ENCODE measurements at places on chromosomes 7 and 10.

DNA sequence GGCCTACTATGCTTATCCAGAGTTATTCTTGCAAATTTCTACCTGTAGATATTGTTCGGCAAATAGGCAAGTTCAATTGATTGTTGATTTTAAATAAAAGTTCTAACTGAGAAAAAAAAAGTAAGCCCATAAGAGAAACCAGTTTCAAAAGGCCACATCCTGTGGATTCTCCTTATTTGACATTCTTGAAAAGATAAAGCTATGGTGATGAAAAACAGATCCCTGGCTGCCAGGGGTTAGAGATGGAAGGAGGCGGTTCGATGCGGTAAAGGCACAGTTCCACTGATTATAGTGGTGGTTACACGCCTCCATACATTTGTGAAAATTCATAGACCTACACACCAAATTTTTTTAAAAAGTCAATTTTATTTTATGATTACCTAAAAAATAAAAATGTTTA is 347.8 kb downstream of the KCNMA1 start:
- no peak for DNase-seq

DNA sequence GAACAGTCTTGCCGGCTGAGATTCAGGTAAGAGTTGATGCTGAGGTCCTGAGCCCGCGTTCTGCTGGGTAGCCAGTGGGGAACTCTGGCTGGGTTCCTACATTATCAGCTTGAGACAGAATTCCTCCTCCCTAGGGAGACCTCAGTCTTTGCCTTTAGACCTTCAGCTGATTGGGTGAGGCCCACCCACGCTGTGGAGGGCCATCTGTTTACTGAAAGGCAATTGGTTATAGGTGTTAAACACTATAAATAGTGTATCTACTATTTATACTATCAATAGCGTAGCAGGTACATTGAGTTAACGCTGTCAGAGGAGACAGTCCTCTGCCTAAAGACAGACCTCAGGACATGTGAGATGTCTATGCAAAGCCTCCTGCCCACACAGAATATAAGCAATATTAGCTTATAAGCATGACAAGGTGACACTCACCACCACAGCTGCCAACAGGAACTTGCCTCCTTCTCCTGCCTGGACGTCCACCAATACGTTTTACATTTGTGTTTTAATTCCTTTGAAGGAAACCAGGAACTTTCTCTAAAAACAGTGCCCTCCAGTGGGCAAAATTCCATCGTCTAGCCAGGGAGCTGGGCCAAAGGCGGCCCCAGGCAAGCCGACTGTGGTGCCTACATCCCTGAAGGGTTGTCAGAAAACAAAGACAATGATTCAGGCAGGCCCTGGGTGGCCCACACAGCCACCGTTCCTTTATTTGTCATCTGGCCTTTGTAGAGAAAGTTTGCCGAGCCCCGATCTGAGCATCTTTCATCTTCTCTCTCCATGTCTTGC is 58.8 kb downstream of the INSIG1 start:
- peak; percentile 31 for DNase-seq

- DNase-seq: no peak
Observed at GRCh38 chr7:124840435-124840834, 74.8 kb upstream of the GPR37 start.

DNA sequence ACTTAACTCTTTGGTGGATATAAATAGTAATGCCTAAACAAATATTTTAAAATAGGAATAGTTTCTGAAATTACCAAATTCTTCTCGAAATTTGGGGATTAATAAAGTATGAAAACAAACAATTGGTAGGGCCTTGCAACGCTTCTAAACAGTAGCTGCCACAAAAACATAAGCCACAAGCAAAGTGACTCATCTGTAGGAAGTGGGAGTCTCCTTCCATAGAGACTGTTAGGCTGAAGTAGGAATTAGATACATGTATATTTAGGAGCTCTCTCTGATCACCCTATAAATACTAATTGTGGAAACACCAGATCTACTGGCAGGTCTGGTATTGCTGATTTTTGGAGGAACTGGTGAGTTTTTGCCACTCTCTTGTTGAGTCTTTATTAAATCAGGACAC is 5.7 kb upstream of the LMOD2 start:
- no peak for DNase-seq

DNA sequence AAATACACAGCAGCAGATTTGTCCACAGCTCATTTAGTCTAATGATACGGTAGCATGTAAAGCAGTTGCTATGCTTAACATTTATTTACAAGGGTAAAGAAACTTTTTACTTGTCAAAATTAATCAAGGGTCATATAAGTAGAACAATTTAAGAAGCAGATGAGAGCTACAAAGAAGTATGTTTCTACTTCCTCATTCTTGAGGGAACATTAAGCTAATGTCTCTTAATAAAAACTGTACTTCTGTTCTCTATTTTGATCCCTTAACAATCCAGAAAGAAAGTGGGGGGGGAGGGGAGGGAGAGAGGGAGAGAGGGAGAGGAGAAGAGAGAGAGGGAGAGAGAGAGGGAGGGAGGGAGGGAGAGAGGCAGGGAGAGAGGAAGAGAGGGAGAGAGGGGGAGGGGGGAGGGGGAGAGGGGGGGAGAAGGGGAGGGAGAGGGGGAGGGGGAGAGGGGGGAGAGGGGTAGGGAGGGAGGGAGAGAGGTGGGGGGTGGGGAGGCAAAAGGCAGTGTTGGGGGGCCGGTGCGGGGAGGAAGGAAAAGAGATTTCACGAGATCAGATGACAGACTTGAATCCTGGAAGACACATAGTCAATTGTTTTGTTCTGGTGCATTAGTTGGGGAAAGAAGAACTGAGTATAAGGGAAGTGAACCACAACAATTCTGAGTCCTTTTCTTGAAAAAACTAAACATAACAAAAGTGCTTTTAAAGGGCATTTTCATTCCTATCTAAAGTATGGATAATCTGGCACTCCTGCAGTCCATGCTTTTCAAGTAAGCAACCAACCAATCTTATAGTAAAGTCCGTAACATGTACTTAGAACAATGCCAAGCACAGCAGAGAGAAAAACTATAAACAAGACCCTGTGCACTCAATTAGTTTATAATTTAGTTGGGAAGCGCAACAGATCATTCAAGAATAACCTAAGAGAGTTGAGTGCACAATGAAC is 128.0 kb downstream of the USP6NL start:
- DNase-seq: no peak

- DNase-seq: no peak
Observed at GRCh38 chr7:25314731-25315267, 86.5 kb upstream of the NPVF start.

DNA sequence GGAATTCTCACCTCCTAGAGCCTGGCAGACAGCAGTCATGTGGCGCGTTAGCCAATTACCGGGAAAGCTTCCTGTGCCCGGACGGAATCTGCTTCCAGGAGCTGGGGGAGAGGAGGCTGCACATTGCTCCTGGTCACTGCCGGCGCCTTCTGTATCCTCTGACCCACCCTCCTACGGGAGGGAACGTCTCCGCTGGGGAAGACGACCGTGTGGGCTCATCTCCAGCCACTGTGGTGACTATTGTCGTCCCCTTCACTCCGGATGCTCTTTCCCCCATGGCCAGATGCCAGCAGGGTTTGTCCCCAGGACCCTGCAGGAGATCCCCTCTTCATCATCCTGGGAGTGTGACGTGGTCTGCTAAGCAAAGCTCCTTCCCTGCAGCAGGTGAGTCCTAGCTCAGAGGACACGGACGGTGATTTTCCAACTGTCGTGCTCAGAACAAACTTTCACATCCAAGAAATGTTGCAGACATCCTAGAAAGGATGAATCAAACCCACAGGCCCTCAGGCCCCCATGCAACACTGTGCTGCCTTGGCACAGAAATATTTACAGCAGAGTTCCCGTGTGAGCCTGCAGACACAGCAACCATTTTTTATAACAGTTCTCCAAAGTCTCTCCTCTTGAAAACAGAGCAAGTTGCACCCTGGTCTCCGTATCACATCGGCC is 29.6 kb upstream of the FAM20C start:
- no peak for DNase-seq

DNA sequence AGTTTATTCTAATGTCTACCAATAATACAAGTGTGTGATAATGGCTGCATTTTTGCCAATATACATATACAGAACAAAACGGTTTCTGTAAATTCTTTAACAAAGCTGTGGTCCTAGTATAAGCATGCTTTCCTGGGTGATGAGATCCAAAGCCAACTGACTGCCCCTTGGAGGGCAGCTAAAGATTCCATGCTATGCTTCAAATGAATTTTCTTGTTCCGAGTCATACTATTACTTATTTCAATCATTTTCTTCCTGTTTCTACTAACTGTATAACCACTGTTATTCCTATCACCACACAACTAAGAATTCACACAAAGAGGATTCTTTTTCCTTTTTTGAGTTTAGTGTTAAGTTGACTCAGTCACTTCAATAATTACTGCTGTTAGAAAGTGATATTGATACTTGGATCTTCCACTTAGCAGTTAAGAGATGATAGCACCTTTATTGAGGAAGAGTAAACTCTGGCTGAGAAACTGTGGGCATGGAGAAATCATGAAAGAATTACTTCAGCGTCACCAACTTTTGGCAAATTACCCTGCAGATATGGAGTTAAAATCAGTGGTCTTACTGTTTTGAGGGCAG is 197.5 kb downstream of the ARL4A start:
- DNase-seq: no peak

- DNase-seq: no peak
Observed at GRCh38 chr10:119268428-119268827, 61.1 kb downstream of the GRK5 start.

GRCh38 chr10:129465796-129466702 is 992 bp upstream of the MGMT start:
- no peak for DNase-seq

GRCh38 chr7:142881586-142882337 is 3.8 kb downstream of the TRPV6 start:
- no peak for DNase-seq

- no peak for DNase-seq
Observed at GRCh38 chr7:90605055-90605454, 8.9 kb downstream of the CDK14 start.

DNA sequence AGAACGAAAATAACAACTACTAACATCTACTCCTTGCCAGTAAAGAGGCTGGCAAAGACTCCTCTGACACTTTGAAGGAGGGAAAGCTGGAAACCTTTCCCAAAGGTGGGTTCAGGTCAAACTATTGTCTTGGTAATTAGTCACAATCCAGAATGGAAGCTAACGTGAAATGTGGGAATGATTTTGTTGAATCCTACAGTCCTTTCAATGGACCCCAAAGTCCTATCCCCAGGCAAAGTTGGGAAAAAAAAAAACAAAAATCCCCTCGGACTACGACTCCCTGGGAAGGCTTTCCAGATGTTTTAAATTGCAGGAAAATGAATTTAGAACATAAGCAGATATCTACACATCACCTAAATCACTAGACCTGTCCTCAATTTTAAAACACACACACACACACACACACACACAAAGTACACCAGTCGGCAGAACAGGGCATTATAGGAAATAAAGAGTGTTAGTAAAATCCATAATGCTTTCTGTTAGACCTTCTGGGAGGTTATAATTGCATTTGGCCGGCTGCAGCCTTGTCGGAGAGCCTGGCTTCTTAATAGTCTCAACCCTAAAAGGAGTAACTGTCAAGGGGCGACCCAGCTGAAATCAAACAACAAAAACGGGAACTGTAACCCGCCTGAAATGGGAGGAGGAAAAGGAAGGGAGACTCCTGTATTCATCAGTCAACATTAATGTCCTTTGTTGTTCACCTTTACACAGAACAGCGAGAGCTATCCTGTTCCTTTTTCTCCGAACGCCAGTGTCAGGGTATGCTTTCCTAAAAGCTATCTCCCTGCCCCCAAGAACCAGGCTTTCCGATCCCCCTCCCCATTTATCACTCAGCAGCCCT is 1.5 kb downstream of the DOCK4 start:
- DNase-seq: no peak

DNA sequence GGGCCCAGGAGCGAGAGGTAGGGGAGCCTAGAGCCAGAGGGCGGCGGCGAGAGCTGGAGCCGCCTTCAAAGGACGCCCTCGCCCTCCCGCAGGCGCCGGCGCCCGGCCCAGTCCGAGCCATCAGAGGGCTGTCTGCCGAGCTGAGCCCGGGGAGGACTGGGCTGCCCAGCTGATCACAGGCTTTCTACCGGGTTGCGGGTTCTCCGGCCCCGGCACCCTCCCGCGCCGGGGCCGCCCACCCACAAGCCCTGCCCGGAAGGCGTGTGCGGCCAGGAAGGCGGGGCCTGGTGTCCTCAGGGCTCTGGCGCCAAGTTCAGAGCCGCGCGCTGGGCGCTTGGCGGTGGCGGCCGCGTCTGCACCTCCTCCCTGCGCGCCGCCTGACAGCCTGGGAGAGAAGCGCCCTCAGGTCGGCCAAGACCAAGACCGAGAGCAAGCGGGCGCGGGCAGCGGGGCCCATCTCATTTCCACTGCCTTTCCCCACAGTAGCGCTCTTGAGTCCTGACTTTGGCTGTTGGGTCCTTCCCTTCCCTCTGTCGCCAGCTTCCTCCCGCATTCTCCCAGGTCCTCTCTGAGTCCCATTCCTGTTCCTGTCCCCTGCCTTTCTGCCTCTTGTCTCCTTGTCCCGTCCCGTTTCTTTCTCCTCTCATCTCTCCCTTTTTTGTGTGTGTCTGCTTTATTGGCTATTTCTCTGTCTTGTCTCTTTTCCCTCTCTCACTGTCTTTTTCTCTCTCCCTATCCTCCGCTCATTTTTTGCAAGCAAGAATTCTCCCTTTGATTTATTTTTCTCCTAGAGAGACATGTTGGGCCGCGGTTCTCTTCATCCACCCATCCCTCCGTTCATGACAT is 60.6 kb upstream of the MSMB start:
- DNase-seq: peak; percentile 21

- DNase-seq: no peak
Observed at GRCh38 chr10:1620803-1621202, 116.5 kb downstream of the ADARB2 start.
